ENCODE measurements at places on chromosomes 1 and 21.
A peak's percentile ranks its signal among the peaks of the same experiment; 100 is the strongest.

- H3K4me3 ChIP-seq = no peak overlapping the region
- no peaks in the 10 kb centered on the region for H3K36me3 ChIP-seq
- H3K27me3 ChIP-seq = no peaks in the 10 kb centered on the region
- DNase-seq = no peak
- H3K4me1 ChIP-seq = peaks cover 15% of the 10 kb centered on the region
Measured at GRCh38 chr1:245058436-245058835, 96.3 kb upstream of the KIF26B start.

- no peaks in the 10 kb centered on the region for H3K36me3 ChIP-seq
- H3K27me3 ChIP-seq = no peaks in the 10 kb centered on the region
Measured at GRCh38 chr1:111214884-111215283, 12.6 kb upstream of the CHI3L2 start.

- H3K4me1 ChIP-seq = peaks cover 12% of the 10 kb centered on the region
- no peaks in the 10 kb centered on the region for H3K36me3 ChIP-seq
- no peaks in the 10 kb centered on the region for H3K27me3 ChIP-seq
- H3K4me3 ChIP-seq = no peak overlapping the region
- DNase-seq = no peak
Measured at GRCh38 chr1:175388285-175388684, 195.7 kb upstream of the KIAA0040 start.

DNA sequence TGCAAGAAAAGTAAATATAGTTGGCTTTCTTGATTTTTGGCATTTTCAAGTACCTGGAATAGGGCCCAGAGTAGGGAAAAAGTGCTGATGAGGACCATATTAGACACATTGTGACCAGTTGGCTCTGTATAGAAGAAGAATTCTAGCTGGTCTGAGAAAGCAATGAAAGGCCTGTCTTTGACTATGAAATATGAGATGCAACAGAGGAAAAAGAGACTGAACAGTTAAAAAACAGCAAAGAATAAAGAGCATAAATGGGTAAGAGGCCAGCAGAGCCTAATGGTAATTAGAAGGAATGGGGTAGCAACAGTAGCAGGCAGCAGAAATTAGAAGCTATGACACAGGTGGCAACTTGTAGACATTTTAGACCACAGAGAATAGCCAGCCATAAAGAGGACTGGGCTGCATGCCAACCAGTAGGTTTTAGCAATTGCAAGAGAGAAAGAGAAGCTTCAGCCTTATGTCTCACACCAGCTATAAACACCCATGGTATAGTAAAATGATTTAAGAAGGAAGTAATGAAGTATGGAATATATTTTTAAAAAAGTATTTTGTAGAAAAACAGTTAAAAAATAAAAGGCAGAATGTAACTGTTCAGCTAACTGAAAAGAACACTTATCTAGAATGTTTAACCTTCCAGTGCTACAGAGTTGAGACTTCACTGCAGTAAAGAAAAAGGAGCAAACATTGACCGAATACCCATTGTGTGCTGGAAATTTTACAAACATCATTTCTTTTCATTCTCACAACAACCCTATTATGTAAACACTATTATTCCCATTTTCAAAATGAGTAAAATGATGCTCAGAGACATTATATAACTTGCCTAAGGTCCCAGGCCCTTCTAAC is 114.1 kb downstream of the LHX4 start:
- no peaks in the 10 kb centered on the region for H3K36me3 ChIP-seq
- peaks cover 14% of the 10 kb centered on the region for H3K4me1 ChIP-seq
- peak; percentile 20 for DNase-seq
- H3K27ac ChIP-seq = no peak overlapping the region
- H3K27me3 ChIP-seq = no peaks in the 10 kb centered on the region

DNA sequence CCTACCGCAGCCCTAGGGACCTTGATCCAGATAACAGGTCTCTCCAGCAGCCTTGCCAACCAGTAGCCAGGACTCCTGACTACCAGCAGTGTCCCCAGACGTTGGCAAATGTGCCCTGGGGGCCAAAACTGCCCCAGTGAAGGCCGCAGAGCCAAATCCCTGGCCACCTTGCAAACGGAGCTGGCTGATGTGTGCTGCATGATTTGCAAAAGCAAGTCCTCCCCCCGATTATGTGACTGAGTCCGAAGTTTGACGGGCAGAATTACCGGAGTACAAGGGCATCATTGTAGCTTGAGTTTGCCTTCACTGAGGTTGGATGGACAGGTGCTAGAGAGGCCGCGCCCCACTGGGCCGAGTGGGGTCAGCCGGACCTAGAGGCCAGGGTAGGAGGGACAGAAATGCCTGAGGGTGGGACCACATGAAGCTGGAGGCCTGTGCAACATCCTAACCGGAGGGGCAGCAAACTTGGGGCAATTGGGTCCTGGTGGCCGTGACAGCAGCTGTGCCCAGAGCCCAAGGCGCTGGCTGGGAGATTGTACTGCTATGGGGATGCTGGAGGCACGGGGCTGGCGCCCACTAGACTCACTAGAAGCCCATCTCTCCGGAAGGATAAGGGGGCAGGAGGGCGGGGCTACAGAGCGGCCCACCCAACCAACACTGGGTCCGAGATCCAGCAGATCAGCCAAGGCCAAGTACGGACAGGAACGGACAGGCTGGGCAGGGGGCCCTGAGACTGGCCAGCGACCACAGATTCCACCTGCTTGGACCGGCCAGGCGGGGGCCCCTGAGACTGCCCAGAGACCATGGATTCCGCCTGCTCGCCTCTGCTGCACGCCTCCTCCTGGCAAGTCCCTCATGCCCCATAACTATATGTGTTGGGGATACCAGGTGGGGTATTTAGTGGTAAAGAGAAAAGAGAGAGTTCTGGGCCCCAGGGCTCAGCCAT is 2.8 kb downstream of the ARHGEF16 start:
- peaks cover 60% of the 10 kb centered on the region for H3K4me1 ChIP-seq
- H3K27ac ChIP-seq = no peak overlapping the region
- no peaks in the 10 kb centered on the region for H3K27me3 ChIP-seq
- H3K36me3 ChIP-seq = no peaks in the 10 kb centered on the region

GRCh38 chr21:21286170-21286798 is 288.1 kb downstream of the NCAM2 start:
- no peak overlapping the region for H3K27ac ChIP-seq
- H3K4me1 ChIP-seq = no peaks in the 10 kb centered on the region
- no peak for DNase-seq
- no peaks in the 10 kb centered on the region for H3K27me3 ChIP-seq
- no peak overlapping the region for H3K4me3 ChIP-seq

DNA sequence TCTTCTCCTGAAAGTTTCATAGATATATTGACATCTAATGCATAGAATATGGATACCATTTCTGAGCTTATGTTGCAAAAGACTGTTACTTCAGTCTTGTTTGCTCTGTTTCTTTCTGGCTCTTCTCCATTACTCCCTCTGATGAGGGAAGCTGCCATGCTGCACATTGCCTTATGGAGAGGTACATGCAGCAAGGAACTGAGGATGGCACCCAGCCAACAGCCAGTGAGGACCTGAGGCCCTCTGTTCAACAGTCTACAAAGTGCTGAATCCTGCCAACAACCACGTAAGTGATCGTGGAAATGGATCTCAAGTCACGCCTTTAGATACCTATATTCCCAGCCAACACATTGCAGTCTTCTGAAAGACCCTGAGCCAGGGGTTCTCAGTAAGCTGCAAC is 66.6 kb upstream of the ADAMTS5 start:
- H3K36me3 ChIP-seq = no peaks in the 10 kb centered on the region
- no peak overlapping the region for H3K27ac ChIP-seq
- no peak overlapping the region for H3K4me3 ChIP-seq
- no peaks in the 10 kb centered on the region for H3K27me3 ChIP-seq
- H3K4me1 ChIP-seq = no peaks in the 10 kb centered on the region

- no peaks in the 10 kb centered on the region for H3K36me3 ChIP-seq
- no peak overlapping the region for H3K4me3 ChIP-seq
- no peaks in the 10 kb centered on the region for H3K4me1 ChIP-seq
- no peak overlapping the region for H3K27ac ChIP-seq
Measured at GRCh38 chr1:192059407-192059806, 98.9 kb upstream of the RGS18 start.

DNA sequence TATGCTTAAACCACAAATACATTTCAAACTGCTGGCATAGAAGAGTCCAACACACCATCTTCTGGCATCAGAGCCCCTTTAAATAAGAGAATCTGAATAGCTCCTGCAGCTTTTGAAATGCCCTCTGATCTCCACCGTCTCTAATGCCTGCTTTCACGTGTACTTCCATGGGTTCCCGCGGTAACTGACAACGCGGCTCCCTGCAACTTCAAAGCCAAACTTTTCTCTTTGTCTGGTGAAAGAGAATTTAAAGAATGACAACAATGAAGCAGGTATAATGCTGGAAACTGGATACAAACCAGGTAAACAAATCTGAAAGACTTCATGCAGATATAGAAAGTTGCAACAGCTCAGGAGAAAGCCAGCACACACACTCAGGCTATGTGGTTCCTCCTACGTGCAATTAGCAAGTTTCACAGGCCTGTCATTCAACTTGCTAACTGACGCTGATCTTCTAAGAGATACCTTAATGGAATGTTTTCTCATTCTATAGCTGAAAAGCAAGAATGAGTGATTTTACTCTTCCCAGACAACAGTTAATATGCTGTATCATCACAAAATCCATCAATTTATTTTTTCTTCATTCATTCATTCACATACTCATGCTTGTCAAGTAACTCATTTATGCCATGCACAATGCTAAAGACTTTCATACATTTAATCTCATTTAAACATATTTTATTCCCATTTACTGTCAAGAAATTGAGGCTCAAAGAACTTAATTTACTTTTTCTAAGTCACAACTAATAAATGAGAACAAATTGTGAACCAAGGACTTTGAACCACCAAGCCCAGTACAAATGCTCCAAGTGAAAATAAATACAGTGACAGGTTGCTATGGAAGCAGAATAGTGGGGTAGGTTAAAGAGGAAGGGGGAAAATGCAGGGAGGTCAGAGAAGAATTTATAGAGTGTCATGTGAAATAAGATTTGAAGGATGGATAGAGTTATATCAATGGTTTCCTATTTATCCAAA is 202.7 kb upstream of the SNX7 start:
- no peaks in the 10 kb centered on the region for H3K4me1 ChIP-seq
- no peaks in the 10 kb centered on the region for H3K36me3 ChIP-seq
- H3K4me3 ChIP-seq = no peak overlapping the region
- no peak overlapping the region for H3K27ac ChIP-seq
- H3K27me3 ChIP-seq = no peaks in the 10 kb centered on the region
- no peak for DNase-seq

- H3K36me3 ChIP-seq = no peaks in the 10 kb centered on the region
- H3K4me1 ChIP-seq = peaks cover 26% of the 10 kb centered on the region
- no peak for DNase-seq
- H3K27ac ChIP-seq = no peak overlapping the region
- H3K4me3 ChIP-seq = no peak overlapping the region
Measured at GRCh38 chr1:183993132-183993531, 44.4 kb downstream of the COLGALT2 start.

DNA sequence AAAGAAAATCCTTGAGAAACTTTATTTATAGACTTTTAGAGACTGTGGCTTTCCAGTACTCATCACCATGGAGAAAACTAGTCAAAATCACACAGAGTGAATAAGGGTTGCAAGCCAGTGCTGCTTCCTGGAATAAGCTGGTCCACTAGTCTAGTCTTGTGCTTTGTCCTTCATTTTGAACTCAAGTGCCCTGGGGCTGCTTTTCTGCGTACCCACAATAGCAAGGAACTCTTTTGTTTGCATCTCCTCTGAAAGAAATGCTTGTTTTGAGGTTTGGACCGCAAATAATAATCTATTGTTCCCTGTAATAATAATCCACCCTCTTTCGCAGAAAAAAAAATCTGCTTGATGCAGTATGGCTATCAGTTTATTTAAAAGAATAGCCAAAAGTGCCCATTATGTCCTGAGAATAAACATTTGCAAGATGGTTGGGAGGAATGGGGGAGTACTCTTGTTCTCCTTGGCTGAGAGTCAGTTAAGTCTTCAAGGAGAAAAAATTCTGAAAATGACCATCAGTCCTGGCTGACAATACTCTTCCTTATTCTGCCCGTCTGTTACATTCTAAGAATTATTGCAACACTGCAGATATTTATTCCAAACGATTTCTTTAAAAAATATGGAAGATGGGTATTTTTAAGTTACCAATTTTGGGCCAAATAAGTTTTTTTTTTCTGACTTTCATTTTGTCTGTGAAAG is 41.9 kb downstream of the MPZL1 start:
- no peak for DNase-seq
- H3K36me3 ChIP-seq = no peaks in the 10 kb centered on the region
- no peaks in the 10 kb centered on the region for H3K27me3 ChIP-seq
- no peaks in the 10 kb centered on the region for H3K4me1 ChIP-seq
- H3K27ac ChIP-seq = no peak overlapping the region

DNA sequence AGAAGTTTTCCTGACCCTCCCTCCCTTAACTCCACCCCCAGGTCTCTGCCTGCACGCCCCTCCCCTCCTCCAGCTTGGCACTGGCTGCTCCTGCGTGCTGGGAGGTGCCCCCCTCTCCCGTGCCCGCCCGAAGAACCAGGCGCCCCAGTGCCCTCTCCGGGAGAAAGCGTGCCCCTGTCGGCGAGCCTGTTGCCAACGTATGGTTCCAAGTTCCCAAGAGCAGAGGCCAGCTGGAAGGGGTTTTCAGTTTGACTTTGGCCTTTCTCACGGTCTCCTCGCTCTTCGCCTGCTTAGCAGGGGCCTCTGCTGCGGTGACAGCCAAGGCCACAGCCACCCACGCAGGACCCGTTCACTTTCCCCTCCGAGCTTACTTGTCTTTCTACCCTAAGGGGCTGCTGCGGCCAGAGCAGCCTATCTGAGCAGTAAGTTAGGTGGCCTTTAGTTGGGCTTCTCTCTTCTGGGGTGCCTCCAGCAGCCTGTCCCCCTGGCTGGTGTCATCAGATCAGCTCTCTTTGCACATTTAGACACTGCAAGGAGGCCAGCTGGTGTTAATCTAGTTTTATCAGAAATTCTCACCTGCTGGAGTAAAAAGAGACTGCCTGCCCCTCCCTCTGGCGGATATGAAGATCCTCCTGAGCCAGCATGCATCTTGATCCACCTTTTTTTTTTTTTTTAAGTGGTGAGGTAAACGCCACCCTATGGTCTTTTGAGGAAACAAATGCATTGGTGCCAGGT is 1.5 kb downstream of the STUM start:
- peaks cover 30% of the 10 kb centered on the region for H3K4me1 ChIP-seq
- no peak overlapping the region for H3K4me3 ChIP-seq
- H3K27me3 ChIP-seq = no peaks in the 10 kb centered on the region
- DNase-seq = peak; percentile 57

GRCh38 chr1:115647507-115647906 is 5.7 kb downstream of the VANGL1 start:
- DNase-seq = no peak
- peak overlapping the region; percentile 24 for H3K27ac ChIP-seq
- no peak overlapping the region for H3K4me3 ChIP-seq
- peaks cover 66% of the 10 kb centered on the region for H3K4me1 ChIP-seq
- no peaks in the 10 kb centered on the region for H3K36me3 ChIP-seq

- no peak for DNase-seq
- no peaks in the 10 kb centered on the region for H3K27me3 ChIP-seq
- H3K36me3 ChIP-seq = no peaks in the 10 kb centered on the region
- peaks cover 28% of the 10 kb centered on the region for H3K4me1 ChIP-seq
- no peak overlapping the region for H3K27ac ChIP-seq
Measured at GRCh38 chr1:27476237-27476636, 13.7 kb downstream of the WASF2 start.

GRCh38 chr1:212228591-212229119 is 56.6 kb upstream of the PPP2R5A start:
- no peak overlapping the region for H3K4me3 ChIP-seq
- no peaks in the 10 kb centered on the region for H3K27me3 ChIP-seq
- H3K36me3 ChIP-seq = no peaks in the 10 kb centered on the region
- peaks cover 65% of the 10 kb centered on the region for H3K4me1 ChIP-seq

GRCh38 chr1:156368889-156369684 is at the start of gene RHBG:
Gene RHBG (plus strand): TSS chr1:156369211. CDS start chr1:156369250, 39 bp downstream.
- DNase-seq = peak; percentile 92
- H3K4me3 ChIP-seq = peak within 1 kb of the TSS; percentile 36
- no peaks in the 10 kb centered on the region for H3K36me3 ChIP-seq
- peak within 1 kb of the TSS; percentile 32 for H3K27ac ChIP-seq
- no peaks in the 10 kb centered on the region for H3K27me3 ChIP-seq

GRCh38 chr1:240138867-240139266 is 47.2 kb downstream of the FMN2 start:
- H3K4me1 ChIP-seq = no peaks in the 10 kb centered on the region
- no peak overlapping the region for H3K4me3 ChIP-seq
- no peak for DNase-seq
